Occipital lobe (tissue), 3 donors: ENCODE measurements at places on chromosomes 2 and 18.

DNA sequence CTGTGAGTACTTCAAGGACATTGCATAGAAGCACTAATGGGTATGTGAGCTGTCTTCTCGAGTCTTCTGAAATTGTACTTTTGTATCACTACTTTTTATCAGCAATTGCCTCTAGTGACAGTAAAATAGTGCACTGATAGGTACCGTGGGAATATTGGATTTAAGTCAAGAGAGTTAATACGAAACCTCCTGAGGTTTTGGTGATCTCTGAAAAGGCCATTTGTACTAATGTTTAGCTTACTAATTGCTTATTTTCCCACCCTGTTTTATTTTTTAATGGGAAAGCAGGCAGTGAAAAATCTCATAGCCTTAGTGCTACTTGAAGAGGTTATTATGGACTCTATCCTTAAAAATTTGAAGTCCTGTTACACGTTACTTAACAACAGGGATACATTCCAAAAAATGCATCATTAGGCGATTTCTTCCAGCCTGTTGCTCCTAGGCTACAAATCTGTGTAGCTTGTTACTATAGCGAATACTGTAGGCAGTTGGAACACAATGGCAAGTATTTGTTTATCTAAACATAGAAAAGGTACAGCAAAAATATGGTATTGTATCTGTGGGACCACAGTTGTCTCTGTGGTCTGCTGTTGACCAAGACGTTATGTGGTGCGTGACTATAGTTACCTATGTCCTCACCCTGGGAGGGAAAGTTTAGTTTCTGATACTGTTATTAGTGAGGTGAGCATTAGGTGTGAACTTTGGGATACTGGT lies 65.9 kb downstream of the CAB39 start:
- DNase-seq, result no peak

DNA sequence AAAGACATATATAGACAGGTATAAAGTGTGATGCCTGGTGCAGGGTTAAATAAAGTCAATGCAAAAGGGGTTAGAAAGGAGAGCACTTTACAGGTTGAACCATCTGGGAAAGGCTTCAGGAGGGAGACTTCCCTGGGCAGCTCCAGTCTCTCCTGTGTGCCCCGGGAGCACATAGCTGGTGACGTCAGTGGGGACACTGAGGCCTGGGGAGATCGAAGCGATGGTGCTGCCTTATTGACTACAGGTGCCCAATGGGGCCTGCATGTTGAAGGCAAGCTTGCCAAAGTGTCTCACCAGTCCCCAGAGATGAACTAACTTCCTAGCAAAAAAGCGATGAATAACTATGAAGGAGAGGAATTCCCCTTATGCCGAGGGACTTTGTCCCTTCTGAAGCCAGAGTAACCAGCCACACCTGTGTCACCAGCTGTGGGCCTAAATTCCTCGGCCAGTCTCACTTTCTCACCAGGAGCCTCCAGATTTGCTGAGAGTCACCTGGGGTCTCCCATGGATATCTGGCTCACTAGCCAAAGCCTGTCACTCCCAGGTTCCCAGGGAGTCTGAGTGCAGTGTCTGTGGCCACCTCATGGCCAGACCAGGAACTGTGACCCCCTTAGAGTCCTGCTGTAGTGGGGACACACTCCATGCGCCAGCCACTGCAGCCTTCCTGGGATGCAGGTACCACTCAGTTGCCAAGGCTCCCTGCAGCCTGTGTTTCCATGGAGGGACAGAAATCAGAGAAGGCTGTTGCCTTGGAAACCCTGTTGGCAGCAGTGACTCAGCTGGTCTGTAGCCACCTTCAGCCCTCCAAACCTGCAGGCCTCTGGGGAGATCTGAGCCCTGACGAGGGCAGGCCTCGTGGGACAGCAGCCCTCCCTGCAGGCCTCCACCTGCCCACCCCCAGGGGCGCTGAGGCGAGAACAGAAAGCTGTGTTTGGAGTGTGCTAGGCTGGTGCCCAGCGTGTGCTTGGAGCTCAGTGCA lies 128.7 kb downstream of the CTIF start:
- peak; percentile 55 for DNase-seq

GRCh38 chr2:9082158-9082557 lies 78.7 kb upstream of the MBOAT2 start:
- DNase-seq, result no peak

DNA sequence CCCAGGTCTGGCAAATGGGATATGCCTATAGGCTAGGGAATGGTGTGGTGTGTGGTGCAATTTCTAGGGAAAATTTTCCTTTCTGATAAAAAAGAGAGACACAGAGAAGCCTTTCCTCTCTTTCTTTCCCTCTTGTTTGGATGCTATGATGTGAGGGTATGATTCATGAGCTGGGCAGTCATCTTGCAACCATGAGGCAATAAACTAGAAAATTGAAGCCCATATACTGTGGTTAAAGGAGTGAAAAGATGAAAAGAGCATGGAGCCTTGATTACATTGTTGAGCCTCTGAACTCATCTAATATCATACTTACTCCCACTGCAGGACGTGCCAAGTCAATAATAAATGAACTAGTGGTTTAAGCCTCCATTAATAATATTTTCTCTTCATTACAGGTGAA lies 215.6 kb downstream of the HAUS1 start:
- DNase-seq, result no peak

GRCh38 chr18:21598726-21599584 lies 1.5 kb downstream of the ESCO1 start:
- DNase-seq, result no peak

DNA sequence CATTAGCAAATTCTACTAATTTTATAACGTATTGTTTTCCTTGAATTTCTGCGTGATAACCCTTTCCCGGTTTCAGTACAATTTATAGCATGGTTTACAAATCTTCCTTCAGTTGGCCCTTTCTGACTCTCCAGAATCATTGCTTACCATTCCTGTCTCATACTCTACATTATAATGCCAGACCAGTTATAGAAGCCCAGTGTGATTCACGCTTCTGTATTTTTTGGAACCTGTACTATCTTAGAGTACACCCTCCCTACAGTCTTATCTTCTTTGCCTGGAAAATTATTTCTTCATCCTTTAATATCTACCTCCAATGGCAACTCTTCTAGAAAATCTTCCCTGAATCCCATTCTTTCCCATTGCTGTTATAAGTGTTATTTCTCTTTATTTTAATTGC lies 391.6 kb upstream of the SYT4 start:
- no peak for DNase-seq

DNA sequence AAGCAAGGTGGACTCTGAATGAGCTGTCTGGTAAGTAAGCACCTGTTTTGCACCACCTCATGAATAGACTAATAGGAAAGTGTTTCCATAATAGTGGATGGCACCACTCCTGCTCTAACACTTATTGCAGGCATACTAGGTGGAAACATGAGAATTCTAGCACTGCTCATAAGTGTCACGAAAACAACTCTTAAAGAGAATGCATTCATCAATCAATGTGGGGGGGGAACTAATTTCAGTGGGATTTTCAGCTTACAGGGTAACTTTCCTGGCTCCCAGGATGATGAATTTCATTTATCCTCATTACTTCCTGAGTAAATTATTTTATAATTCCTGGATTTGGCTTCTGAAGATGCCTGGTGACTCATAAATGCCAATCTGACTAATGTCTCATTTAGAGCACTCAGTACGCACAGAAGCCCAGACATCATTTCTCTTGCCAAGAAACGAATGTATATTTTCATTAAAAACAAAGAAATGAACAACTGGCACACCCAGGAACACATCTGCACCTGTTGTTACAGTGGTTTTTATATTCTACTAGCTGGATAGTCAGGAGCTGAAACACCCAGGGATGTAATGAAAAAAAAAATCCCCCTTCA lies 129.6 kb downstream of the PID1 start:
- no peak for DNase-seq

GRCh38 chr2:174761837-174762236 lies 2.4 kb downstream of the CHRNA1 start:
- DNase-seq, result no peak

- DNase-seq, result no peak
Observed at GRCh38 chr2:120785228-120785966, 49.7 kb downstream of the GLI2 start.

DNA sequence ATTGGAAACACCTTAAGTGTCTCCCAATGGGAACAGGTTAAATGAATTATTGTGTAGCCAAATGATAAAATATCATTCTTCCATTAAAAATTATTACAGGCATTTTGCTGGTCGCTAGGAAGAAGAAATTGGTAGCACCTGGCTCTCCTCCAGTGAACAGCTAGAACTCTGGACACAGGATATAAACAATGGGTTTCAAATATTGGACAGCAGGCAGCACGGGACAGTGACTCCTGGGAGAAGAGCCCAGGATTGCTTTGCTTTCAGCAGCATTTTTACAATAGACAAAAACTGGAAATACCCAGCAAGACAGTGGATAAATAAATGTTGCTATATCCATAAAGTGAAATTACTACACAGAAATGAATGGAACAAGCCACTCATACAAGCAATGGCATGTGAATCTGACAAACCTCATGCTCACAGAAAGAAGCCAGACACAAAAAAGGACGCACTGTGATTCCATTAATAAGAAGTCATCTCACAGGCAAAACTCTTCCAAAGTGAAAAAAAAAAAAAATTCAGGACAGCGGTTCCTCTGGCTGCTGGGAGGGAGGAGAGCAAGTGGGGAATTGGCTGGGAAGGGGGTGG lies 50.5 kb downstream of the LAMA1 start:
- DNase-seq, result no peak

GRCh38 chr2:48114256-48114655 lies 208.0 kb upstream of the FBXO11 start:
- no peak for DNase-seq

DNA sequence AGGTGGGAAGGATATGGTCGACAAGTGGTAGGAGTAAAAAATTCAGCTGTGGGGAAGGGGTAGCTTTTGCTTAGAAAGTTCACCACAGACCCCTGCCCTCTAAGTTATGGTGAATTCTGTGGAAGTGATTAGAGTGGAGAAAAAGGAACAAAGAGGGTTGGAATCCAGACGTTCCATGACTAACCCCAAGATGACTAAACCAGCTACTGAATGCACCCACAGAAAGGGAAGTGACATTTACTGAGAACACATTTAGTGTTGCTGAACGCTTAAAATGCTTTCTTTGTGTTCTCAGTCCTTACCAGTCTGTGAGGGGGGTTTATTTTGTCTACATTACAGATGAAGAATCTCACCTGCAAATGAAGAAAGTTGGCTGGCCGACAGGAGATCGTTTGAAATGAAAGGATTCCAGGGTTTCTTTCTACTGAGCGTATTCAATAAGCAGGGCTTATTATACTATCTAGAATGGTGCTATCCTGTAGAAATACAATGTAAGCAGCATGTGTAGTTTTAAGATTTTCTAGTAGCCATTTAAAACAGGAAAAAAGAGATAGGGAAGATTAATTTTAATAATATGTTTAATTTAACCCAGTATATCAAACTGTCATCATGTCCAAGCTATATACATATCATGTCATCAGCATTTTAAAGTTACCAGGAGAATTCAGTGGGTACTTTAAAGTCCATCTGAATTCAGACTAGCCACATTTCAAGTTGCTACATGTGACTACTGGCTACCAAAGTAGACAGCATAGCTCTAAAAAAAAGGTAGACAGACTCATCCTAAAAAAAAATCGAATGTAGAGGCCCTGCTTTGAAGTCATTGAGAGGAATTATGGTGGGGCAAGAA lies 60.1 kb downstream of the LIMS1 start:
- no peak for DNase-seq

GRCh38 chr2:122886479-122887145 lies 1131.2 kb downstream of the TSN start:
- no peak for DNase-seq

GRCh38 chr18:51400721-51401120 lies 203.2 kb upstream of the MEX3C start:
- DNase-seq, result no peak

DNA sequence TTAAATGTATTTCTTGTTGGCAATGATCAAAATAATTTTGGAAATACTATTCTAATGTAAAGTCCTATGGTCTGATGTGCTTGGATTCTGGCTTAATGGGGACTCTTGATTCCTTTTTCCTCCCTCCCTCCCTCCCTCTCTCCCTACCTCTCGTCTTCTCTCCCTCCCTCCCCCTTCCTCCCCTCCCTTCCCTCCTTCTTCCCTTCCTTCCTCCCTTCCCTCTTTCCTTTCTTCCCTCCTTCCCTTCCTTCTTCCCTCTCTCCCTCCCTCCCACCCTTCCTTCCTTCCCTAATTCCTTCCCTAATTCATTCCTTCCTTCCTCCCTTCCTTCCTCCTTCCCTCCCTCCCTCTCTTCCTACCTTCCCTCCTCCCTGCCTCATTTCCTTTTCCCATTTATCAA lies 19.9 kb upstream of the NCKAP5 start:
- DNase-seq, result no peak

- DNase-seq, result no peak
Observed at GRCh38 chr2:98461498-98462049, 16.9 kb downstream of the INPP4A start.

- DNase-seq, result no peak
Observed at GRCh38 chr2:5986801-5987787, 294.9 kb downstream of the SOX11 start.

DNA sequence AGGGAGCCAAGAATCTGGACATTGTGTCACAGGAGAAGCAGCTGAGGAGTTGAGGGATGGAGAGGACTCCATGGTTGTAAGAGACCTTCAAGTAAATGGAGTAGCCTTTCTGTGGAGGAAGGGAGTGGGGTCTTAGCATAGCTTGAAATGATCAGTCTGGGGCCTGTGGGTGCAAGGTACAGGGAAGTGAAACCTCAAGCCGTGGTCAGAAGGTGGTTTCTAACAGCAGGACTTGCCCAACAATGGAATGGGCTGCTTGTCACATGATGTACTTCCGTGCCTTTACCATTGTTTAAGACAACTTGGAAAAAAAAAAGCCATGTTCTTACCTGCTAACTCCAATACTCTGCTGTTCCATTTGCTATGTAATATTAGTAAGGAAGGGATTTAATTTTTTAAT lies 140.7 kb downstream of the LDLRAD4 start:
- DNase-seq, result no peak

GRCh38 chr18:76453932-76454331 lies 41.1 kb downstream of the ZNF516 start:
- no peak for DNase-seq

GRCh38 chr2:241036397-241036963 lies 38.1 kb downstream of the SNED1 start:
- DNase-seq, result no peak

DNA sequence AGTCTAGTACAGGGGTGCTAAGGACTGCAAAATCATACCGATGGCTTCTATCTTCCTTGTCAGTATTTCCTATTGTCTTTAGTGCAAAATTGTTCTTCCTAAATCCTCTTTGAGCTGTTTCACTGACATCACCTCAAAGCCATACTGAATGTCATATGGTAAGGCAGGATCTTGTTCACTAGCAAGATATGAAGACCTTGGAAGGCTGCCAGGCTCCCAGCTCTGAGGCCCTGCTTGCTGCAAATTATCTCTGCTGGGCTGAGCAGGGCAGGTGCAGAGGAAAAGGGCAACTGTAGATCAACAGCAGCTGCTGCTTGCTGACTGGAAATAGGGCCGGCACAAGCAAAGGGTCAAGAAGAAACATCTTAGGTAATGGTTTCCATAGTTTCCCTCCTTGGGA lies 58.2 kb downstream of the PMAIP1 start:
- no peak for DNase-seq

- DNase-seq, result no peak
Observed at GRCh38 chr18:47050468-47050867, 15.0 kb upstream of the ELOA2 start.
